ENCODE measurements at places on chromosomes 7 and 10.

- no peak for DNase-seq
Observed at GRCh38 chr7:133859231-133859630, 267.9 kb upstream of the LRGUK start.

DNA sequence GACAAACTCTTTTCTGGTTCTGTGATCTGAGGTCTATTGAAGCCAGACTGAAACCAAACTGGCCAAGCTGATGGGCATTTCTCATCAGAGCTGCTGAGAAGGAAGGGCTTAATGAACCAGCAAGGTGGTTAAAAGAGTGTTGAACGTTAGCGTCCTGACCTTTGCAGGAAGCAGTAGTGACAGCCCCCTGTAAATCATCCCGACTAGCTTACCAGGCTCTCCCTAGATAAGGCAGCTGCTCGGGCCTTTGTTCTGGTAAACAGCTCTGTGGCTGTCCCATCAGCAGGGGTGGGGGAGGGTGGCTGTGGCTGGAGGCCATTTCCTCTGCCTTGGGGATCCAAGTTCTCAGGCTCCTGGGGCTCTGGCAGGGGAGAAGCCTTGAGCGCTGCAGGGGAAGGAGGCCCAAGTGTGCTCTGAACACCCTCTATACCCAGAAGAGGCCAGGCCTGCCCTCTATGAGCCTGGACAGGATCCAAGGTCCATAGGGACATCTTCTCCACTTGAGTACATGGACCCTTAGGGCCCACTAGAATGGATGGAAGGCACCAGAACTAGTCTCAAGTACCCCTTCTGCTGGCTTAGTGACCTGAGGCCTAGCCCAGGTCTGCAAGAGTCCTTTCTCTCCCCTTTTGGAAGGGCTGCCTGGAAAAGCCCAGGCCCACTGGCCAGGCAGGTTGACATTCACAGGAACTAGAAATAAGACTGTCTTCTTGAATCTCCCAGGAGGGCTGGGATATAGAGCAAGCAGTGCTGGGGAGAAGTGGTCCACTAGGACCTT, 134.6 kb downstream of the ARHGAP22 start:
- peak; percentile 42 for DNase-seq

- no peak for DNase-seq
Observed at GRCh38 chr7:111789870-111790269, 227.6 kb upstream of the IMMP2L start.

GRCh38 chr10:105188737-105189462, 547.8 kb downstream of the SORCS3 start:
- no peak for DNase-seq

GRCh38 chr10:116670706-116671105, 50.0 kb downstream of the PNLIPRP2 start:
- no peak for DNase-seq

DNA sequence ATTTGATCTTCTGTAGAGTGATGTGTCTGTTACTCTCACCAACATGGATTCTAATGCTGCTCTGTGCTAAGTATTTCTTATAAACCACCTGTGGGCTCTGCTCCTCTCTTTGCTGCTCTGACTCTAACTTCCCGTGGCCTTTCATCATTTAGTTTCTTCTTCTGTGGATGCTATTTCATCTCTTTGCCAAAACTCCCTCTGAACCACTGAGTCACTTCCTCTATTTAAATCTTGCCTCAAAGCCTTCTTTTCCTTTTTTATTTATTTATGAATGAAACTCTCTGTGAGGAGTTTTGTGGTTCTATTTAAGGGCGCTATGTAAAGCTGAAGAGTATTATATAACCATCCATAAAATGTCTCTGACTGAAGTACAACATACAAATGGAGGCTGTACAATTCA, 538.5 kb downstream of the SUGCT start:
- DNase-seq, result no peak

DNA sequence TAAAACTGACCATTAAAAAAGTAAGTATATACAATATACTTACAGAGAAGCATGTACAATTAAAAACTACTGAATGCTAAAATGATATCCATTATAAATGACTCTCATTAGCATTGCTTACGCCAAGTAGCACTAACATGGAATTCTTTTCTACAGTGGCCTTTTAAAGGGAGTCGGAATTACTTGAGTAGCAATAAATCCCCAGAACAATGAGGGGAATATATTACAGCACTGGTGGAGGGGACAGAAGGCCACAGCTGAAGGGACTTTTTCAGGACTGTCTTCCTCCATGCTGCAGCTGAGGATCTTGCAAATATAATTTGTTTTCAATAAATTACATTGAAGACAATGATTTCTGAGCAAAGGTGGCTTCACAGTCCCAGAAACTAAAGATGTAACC, 97.0 kb downstream of the ALOX5 start:
- DNase-seq, result no peak

- no peak for DNase-seq
Observed at GRCh38 chr7:77543910-77544309, 6.8 kb downstream of the PTPN12 start.

GRCh38 chr7:116100626-116101025, 70.1 kb upstream of the TFEC start:
- DNase-seq, result peak; percentile 7

DNA sequence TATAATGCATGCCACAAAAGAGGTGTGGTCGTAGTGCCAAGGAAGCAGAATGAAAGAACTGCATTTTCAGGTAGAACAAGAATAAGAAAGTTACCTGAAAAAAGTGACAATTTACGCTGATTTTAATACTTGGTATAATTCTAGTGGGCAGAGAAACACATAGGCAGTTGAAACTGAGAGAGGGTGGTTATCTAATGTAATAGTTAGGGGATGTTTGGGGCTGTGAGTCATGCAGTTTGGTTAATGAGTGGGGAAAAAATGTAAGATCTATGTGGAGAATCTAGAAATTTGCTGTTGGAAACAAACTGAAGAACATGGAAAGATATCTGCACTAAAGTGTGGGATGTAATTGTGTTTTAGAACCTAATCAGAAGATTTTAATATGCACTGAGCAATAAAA, 33.7 kb downstream of the ZNF37A start:
- no peak for DNase-seq

GRCh38 chr7:121810831-121811672, 61.9 kb upstream of the PTPRZ1 start:
- no peak for DNase-seq

GRCh38 chr7:42093349-42093905, 143.6 kb downstream of the GLI3 start:
- no peak for DNase-seq

DNA sequence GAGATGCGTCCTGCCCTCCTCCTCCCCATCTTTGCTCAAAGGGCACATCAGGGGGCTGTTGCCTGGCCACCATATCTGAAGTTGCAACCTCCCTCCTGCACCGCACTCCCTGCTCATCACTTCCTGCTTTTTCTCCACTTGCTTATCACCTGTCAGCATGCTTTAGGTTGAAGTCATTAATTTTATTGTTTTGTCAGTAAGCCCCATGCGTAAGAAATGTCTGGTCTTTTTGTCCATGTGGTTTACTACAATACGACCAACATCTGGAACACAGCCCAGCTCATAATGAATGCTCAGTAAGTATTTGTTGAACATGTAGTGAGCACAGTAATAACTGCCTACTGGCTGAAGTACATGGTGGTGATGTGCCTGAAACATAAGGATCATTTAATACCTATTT, 71.6 kb upstream of the GJD4 start:
- no peak for DNase-seq

GRCh38 chr7:111105269-111105668, 14.3 kb downstream of the LRRN3 start:
- DNase-seq, result no peak

GRCh38 chr10:100878291-100878910, 34.4 kb upstream of the SLF2 start:
- peak; percentile 80 for DNase-seq

- no peak for DNase-seq
Observed at GRCh38 chr10:129530581-129530980, 63.5 kb downstream of the MGMT start.

GRCh38 chr7:82579047-82579446, 135.5 kb upstream of the CACNA2D1 start:
- no peak for DNase-seq

DNA sequence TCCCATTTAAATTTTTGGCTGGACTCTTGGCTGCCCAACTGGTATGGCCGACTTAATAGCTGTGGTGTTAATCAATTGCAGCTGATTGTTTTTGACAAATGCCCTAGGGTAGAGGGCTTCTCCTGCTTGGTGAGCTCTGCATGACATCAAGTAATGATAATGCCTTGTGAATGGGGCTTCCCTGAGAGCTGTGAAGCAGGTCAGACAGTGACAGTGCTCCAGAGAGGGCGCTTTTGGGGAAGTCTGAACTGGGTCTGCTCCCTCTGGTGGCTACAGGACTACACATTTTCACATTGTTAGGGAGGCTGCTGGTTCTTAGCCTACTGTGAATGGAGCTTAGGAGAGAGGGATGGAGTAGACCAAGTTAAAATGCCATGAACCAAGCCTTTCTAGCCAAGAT, 98.8 kb downstream of the SDK1 start:
- peak; percentile 12 for DNase-seq

GRCh38 chr10:75352650-75353049, 48.9 kb downstream of the ZNF503 start:
- no peak for DNase-seq

DNA sequence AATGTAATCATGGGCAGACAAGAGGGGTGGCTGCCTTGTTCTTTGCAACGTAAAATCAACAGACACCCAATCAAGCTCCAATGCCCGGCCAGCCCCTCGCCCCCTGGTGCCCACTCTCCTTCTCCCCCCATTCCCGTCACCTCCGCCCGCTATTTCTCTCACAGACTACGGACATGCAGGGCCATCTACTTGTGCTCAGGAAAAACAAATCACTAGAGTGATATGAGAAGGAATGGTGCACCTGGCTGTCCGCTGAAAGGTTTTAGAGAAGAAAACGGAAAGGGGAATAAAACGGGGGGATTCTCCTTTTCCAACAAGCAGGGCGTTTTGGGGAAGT, 396 bp downstream of the GRM8 start:
- DNase-seq, result no peak

GRCh38 chr7:141359262-141359661, 191.9 kb upstream of the AGK start:
- DNase-seq, result no peak

- no peak for DNase-seq
Observed at GRCh38 chr7:29622335-29623265, 59.0 kb downstream of the PRR15 start.

DNA sequence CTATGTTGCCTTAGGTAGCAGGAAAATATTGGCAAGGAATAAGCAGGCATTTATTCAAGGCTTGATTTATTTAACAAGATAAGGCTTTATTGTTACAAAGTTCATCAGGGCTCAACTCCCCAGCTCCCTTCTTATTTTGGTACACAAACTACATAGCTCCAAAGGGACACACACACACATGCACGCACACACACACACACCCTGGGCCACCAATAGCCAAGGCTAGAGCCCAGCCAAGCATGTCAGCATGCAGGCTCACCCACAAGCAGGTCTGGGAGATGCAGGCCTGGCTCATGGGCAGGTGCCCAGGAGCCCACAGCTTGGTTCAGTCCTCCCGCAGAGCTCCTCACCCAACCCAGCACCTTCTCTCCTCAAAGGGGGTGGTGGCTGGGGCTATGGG, 23.4 kb downstream of the LEP start:
- DNase-seq, result no peak

- no peak for DNase-seq
Observed at GRCh38 chr10:97682042-97682441, 5.0 kb downstream of the AVPI1 start.

DNA sequence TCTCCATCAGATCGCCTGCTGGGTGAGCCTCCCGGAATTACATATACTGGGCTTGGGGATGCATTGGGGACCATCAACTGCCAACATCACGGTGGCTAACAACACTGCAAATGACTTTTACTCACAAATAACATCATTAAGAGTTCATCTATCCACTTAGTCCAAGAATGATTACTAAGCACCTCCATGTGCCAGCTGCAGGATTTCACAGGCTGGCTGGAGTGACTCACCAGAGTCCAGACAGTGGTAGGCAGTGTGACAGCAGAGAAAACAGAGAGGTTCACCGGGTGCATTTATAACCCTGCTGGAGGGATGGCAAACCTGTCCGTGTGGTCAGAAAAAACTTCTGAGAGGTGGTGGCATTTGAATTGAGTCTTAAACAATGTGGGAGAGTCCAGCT, 3.2 kb upstream of the IGFBP3 start:
- no peak for DNase-seq

GRCh38 chr7:70657989-70658632, 473.8 kb upstream of the GALNT17 start:
- DNase-seq, result no peak

- peak; percentile 46 for DNase-seq
Observed at GRCh38 chr7:105210721-105211205, 178.0 kb downstream of the SRPK2 start.

DNA sequence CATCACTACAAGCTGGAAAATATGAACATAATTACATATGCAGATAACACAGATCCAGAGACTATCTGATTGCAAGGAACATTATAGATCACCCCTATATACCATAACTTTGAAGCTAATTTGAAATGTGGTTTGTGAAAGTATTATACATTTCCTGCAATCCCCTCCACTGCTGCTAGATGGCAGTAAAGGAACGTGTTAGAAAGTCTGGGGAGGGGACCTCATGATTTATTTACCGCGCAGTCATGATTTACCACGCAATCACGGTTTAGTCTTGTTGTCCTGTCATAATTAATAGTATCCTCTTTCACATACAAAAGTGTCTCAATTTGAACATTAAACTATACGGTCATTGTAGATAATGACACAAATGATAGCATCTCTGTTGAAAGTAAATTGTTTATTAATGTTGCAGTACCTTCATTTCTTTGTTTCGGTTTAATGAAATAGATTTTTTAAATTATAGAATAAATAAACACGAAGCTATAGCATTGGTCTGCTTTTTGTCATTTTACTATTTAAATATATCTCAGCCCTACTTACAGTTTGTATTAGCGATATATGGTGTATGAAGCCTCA, 145.3 kb upstream of the PRSS1 start:
- peak; percentile 73 for DNase-seq

DNA sequence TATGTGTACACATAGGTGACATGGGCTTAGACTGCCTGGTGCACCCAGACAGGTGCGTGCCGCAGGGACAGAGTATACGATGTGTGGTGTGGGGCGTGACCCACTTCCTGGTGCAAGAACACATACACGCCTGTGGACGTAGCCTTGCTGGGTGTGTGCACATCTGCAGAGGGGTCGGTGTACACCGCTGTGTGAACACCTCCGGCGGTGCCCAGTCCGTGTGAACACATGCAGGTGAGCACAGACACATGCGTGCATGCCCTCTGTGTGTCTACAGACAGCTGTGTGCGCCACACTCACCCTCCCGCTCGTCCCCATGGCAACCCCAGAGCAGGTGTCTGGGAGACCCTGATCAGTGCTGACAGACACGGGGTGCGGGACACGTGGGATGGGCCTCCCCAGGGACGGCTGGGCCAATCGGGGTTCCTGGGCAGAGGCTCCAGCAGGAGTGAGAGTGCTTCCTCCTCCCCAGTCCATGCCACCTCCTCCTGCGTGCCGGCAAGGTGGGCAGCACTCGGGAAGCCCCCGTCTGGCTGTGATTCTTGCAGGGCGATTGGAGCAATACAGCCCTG, 23.4 kb downstream of the ELFN1 start:
- DNase-seq, result no peak
